ENCODE measurements at places on chromosomes 11 and 22.

DNA sequence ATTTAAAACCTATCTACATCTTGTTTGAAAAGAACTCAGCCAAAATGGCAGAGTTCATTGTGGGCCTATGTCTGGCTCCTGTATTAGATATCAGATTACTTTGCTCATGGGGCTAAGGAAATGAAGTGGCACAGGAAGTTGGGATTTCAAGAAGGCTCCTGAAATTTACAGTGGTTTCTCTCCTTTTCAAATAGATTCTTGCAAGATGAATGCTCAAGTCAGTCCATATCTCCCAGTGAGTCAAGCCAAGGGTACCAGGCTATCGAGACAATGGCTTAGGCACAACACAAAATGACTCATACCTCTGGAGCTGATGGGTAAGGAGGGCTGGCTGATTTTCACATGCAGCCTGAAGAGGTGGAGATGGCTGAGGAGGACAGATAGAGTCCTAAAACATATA is 24.1 kb upstream of the APOA1 start:
- DNase-seq = peak; percentile 69

- no peak for DNase-seq
These were observed 562.1 kb downstream of the BUD13 start for GRCh38 chr11:116210663-116211062.

DNA sequence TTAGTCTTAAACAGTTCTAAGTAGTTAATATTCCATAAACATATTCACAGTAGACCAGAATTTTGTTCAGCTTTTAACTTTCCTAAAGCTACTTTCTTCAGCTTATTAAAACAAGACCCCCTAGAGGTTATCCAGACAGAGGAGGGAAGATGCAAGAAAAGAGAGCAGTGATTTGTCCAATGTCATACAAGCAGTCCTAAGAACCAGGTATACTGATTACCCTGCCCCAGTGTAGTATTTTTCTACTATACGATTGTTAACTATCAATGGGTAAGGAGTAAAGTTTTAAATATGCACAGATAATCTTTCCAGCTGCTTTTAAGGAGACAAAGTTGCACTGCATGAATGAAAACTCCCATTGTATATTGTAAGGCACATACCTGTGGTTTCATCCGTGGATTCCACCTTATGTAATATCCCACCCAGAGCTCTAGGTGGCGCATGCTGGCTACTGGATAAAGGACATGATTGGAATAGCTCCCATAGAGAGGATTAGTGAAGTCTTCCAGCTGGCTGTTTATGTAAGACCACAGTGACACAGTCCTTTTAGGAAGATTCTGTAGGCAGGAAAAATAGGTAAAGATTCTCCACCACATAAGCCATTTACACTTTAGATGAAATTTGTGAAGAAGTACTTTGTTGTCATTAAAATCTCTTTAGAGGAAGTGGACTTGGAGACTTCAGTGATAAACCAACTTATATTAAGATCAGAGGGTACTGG is 45.6 kb downstream of the CEP57 start:
- peak; percentile 81 for DNase-seq

DNA sequence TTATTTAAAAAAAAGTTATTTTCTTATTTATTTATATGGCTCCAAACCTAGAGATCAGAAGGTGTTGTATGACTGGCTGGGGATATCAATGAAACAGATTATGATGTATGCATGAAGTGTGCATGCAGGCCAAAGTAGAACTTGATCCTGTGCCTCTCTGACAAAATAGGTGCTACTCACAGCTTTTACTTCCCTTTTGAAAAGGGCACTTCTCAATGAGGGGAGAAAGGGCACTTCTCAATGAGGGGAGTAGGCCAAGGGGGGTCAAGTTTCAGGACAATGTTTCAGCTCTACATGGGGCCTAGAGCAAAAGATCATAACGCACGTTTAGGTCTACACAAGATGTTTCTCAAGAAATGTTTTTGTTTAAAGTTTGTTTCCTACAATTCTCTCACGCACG is 397.5 kb downstream of the ETS1 start:
- DNase-seq = no peak

- DNase-seq = peak; percentile 18
These were observed 33.0 kb downstream of the CCDC34 start for GRCh38 chr11:27329867-27330632.
